ENCODE measurements at places on chromosomes 16 and 17.

GRCh38 chr17:7083592-7083991, 3.5 kb upstream of the CLEC10A start:
- DNase-seq = no peak

GRCh38 chr16:680967-681745, 946 bp downstream of the STUB1 start:
- no peak for DNase-seq

- no peak for DNase-seq
Observed at GRCh38 chr17:13419676-13420075, 182.1 kb downstream of the HS3ST3A1 start.

DNA sequence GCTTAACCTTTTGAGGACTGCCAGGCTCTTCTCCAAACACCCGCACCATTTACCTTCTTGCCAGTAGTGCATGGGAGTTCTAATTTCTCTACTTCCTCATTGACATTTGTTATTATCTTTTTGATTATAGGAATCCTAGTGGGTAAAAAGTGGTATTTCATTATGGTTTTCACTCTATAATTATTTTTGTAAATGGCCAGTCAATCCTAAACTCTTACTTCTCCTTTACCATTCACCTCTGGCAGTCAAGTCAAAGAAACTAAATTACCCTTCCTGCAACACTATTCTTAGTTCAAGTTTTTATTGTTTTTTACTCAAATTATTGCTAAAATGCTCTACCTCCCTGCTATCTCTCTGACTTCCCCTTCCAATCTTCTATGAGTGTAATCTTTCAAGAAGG, 29.8 kb upstream of the ANKFY1 start:
- DNase-seq = no peak

DNA sequence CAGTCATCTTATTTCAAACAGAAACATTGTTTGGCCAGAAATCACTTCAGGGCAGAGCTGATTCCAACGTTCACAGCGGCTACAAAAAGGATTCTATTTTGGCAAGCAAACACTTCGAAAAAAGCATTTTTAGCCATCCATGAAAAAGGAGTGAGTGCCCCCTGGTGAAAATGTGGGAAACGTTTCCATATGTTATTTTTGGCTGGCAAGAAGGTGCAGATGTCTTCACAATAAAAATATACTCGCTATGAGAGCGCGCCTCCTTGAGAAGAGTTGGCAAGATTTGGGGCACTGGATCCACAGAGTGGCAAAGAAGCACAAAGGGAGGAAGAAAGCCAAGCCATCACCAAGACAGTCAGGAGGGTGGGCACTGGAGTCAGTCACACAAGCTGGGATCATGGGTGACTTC, 191.1 kb downstream of the CHD9NB start:
- DNase-seq = no peak
